ENCODE measurements at places on chromosomes 3 and 15.

DNA sequence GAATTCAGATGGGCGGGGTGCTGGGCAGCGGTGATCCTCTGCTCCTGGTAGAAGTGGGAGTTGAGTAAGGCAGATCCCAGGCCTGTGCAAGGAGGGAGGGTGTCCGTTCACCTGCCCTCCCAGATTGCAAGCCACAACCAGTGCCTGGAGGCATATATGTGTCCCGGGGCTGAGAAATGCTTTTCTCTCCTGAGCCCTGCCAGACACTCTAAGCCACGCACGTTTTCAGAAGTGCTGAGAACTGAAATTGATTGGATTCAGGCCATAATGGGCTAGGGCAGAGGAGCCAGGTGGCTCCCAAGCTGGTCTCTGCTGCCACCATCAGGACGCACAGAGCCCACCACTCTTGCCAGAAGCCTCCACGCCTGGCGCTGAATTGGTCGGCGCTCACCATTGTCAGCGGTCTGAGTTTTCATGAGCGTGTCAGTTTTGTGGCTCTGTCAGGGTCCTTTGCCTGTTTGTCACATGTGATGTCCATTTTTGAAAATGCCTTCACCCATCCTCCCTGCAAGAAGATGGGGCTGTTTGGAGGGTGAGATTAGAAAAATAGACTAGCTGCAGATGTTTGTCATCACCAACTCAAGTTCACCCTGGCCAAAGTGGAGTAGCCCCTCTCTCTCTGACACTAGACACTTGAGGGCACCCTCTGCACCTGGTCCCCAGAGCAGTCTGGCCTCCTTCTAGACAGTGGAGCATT, 15.4 kb upstream of the BFSP2 start:
- peak; percentile 53 for DNase-seq

DNA sequence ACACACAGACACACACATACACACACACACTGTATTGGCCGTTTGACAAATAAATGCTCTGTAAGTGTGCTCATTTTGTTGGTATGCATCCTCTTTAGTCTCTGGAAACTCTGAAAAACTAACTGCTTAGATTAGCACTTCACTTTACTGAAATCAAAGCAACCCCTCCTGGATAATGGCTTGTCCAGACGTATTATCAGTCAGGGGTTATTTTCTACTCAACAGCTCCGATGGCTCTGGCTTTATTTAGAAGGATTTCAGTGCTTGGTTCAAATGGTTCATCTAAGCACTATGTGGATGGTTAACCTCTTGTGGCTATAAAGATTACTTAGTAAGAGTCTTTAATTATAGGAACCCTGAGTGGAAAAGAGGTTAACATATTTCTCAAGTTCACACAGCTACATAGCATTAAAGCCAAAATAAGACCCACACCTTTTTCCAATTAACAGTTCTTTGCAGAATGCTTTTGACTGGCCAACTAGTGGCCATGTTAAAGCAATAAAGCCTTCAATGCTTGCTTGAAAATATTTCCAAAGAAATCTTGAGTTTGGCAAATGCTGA, 516.1 kb upstream of the NAALADL2 start:
- no peak for DNase-seq

GRCh38 chr3:175215833-175216232, 356.7 kb downstream of the NAALADL2 start:
- DNase-seq, result no peak

DNA sequence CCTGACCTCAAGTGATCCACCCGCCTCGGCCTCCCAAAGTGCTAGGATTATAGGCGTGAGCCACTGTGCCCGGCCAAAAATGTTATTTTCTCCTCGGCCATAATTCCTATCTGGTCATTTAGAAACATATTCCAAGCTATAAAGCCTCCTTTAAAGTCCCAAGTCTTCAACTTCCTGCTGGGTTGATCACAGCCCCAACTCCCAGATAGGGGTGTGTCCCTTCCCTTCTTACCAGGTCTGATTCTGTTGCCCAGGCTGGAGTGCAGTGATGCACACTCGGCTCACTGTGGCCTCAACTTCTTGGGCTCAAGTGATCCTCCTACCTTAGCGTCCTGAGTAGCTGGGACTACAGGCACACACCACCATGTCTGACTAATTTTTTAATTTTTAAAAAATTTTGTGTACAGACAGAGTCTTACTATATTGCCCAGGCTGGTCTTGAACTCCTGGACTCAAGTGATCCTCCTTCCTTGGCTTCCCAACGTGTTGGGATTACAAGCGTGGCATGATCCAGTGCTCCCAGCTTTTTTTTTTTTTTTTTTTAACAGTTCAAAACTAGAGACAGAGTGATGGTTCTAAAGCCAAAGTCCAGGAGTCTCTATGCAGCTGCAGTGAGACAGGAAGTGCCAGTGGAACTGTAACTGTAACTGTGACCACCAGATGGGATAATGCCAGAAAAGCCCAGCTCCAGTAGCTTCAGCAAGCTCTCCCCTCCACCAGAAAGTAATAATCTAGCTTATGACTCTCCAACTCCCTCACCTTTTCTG, 8.2 kb upstream of the PRKAR2A start:
- DNase-seq, result no peak

- DNase-seq, result no peak
Observed at GRCh38 chr15:25065286-25065685, 110.5 kb downstream of the SNRPN start.

DNA sequence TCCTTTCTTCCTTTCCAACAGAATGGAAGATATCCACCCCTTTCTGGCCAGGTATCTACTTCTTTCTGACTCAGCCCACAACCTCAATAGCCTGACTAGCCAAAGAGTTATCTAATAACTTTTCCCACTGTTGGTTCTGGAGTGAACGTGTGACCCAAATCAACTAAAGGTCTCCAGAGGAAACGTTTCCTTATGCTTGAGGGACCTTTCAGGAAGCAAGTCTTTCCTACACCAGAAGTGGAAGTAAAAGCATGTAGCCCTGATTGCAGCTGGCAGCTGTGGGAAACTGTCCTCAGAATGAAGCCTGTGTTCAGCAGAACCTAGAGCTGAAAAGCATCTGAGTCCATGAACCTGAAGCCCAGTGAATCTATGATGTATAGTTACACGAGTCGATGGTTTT, 34.7 kb upstream of the PHLDB2 start:
- DNase-seq, result no peak

- no peak for DNase-seq
Observed at GRCh38 chr3:177824190-177824786, 627.0 kb upstream of the TBL1XR1 start.

DNA sequence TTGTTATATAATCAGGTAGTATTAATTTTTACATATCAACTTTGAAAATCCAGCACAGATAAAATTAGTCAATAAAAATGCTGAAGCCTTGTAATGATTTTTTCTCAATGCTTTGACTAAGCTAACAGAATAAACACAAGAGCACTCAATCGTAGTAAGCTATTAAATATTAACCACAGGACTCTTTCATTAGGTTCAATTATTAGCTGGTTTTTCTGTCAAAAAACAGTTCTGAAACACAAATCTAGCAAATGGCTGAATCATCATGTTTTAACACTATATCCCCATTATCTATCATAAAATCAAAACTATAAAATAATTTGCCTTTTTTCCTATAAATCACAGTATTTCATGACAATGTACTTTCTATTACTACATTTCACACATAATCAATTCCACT, 69.6 kb downstream of the PLOD2 start:
- DNase-seq, result no peak

- DNase-seq, result no peak
Observed at GRCh38 chr3:127768346-127769008, 53.8 kb downstream of the MGLL start.

- no peak for DNase-seq
Observed at GRCh38 chr3:195407531-195408409, 35.0 kb downstream of the ACAP2 start.

DNA sequence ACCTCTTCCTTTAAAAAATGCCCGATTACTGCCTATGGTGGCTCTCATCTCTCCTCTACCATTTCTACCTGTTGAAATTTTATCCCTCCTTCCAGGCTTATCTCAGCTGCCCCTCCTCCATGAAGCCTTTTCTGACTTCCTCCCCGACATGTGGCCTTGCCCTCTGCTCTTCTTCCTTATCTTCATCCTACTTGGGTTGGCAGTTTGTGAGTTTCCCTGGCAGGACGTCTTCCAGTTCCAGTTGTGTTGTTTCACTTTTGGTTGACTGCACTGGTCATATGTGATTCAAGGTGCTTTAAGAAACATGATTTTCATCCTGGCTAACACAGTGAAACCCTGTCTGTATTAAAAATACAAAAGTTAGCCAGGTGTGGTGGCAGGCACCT, 4.4 kb downstream of the DLL4 start:
- no peak for DNase-seq

DNA sequence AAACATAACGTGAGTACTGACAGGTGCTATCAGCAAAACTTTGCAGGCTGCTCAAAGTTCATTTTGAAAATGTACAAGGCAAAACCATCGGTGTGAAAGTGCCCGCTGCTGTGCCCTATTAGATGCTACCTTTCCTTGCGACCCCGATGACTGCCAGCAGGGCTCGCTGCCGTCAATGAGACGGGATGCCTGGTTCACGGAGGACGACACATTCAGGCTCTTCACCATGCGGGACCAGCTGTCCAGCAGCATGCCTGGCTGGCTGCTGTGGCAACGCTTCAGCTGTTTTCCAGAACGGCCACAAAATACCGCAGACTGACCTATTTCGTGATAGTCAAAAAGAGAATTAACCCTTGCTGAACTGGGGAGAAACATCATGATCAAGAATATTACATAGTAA, 92.7 kb upstream of the OCA2 start:
- DNase-seq, result no peak

GRCh38 chr3:127758013-127758412, 64.3 kb downstream of the MGLL start:
- no peak for DNase-seq

- DNase-seq, result no peak
Observed at GRCh38 chr15:47663101-47663500, 54.2 kb upstream of the SEMA6D start.

DNA sequence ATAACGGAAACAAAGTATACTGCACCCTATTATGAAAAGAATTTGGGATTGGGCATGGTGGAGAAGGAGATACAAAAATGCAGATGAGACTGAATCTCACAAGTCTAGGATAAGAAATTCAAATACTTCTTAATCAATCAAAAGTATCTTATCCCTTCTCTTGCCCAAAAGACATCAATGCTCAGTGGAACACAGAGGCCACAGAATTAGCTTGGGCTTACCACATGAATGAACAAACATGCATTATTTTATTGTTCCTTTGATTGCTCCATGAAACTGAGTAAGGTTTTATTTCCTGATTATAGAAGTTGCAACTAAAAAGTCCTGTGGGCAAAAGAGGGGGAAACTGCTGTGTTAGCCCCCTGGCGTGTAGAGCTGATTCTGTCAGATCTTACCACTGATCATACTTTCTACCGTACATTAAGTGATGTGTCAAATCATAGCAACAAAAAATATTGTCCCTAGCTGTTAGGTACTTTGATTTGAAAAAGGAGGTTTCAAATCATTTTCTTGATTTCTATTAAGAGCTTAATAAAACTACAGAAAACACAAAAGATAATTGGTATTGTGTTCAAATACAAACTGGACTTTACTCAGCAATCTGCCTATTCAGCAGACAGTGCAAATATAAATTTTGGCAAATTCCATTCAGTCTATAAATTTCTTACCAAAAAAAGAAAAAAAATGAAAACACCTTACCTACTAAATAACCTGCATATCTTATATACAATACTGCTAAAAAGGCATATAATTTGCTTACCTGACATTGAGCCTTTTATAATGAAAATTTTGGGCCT, 7.9 kb upstream of the GASK1A start:
- DNase-seq, result no peak

DNA sequence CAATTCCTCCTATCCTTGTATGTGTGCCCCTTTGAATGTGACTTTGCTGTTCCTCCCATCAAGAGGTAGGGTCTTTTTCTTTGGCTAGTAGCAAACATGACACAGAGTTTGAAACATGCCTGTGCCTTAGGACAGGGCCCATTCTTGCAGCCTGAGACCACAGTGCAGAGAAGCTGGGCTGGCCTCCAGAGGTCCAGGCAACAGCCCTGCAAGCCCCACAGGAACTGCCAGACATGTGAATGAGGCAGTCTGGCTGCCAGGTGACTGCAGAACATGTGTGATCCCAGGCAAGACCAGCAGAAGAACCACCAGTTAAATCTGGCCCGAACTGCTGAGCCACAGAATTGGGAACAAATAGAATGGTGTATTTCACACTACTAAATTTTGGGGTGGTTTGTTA, 1.2 kb upstream of the HGD start:
- no peak for DNase-seq

DNA sequence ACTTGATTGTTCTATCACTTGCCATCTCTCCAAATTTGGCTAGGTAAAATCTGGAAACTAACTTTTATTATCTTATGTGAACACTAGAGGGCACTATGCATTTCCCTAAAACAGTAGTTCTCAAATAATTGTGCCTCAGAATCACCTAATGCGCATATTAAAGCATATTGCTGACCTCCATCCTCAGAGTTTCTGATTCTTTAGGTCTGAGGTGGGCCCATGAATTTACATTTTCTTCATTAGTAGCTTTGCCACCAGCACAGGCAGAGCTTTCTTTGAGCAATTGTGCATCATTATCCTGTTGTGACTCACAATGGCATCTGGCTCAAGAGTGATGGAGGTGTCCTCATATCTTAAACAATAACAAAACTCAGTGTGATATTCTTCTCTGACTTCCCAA, 17.5 kb upstream of the BCHE start:
- peak; percentile 12 for DNase-seq

DNA sequence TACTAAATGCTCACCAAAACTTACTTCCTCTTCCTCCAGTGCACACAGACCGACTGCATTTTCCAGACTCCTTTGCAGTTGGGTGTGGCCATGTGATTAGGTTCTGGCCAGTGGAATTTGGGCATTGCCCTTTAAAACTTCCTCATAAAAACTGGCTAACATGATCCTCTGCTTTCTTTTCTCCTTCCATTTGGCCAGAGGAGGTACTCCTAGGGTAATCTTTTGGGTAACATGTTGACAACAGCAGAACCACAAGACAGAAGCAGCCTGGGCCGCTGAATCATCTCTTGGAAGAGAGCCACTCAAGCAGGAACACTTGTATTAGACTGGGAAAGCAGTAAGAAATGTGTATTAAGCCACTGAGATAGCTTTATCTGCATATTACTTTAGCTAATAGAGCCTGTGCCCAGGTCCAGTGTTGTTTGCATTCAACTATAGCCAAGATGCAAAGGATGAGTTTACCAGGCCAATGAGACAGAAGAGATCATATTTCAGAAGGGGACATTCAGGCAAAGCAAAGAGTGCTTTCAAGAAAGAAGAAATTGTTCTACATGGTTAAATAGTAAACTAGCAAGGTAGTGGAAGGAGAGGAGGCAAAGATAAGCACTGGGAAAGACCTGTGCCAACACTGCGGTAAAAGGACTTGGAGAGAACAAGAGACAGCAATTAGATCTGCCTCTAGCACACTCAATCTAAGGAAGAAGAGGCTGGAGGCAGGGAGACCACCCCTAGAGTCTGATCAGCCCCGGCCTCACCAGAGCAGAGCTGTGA, 79.8 kb downstream of the PLCH1 start:
- no peak for DNase-seq

- DNase-seq, result no peak
Observed at GRCh38 chr15:34240537-34240936, 15.7 kb downstream of the EMC4 start.

DNA sequence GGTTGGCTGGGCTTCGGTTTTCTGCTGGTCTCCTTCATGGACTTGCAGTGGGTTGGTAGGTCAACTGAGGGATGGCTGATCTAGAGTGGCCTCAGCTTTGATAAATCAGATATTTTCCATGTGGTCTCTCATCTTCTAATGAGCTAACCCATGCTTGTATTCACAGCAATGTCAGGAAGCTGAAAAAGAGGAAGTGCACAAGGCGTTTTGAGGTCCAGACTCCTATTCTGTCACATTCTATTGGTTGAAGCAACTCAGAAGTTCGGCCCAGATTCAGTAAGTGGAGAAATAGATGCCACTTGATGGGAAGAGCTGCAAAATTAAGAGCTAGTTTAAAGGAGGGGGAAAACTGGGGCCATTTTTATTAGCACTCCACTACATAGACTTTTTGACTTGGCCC, 361.2 kb downstream of the DIPK2A start:
- no peak for DNase-seq
